ENCODE measurements at places on chromosomes 1 and 21.

DNA sequence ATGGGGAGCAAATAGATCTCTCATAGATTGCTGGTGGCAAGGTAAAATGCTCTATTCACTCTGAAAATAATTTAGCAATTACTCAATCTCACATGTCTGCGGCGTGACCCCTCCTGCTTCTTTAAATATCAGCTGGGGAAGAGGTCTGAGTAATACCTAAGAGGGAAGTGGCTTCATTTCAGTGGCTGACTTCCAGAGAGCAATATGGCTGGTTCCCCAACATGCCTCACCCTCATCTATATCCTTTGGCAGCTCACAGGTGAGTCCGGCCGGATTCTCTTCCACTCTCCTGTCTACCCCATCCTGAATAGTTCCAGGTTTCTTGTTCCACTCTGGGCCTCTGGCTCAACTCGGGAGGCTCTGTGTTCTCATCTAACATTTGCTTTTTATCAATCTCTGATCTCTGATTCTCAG lies at the start of gene SLAMF7:
SLAMF7 (plus strand) TSS at position 150 of the 414 bp plus-strand sequence; CDS start at position 205, 55 bp downstream.
- DNase-seq, result peak; percentile 59

- DNase-seq, result no peak
Measured at GRCh38 chr1:54548389-54549044, 489 bp downstream of the ACOT11 start.

GRCh38 chr1:58434607-58435006 lies 111.9 kb downstream of the OMA1 start:
- no peak for DNase-seq

- DNase-seq, result no peak
Measured at GRCh38 chr1:13826591-13826990, 126.6 kb downstream of the PRDM2 start.

GRCh38 chr1:203426870-203427269 lies 48.7 kb upstream of the PRELP start:
- no peak for DNase-seq

DNA sequence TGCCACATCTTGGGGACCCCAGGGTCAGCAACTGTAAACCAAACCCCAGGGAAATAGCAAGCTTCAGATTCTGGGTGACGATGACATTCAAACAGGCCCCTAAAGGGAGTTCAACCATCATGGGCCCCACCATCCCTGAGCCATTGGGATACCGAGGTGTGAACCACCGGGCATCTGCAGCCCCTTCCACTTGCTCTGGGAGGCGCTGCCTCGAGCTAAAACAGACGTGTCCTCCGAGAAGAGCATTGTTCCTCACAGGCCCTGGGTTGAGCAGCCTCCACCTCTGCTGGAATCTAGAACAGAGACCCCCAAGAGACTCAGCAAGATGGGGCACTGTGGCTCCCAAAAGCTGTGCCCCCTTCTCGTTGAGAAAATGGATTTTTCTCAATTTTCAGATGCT lies 19.0 kb upstream of the EFHD2 start:
- no peak for DNase-seq

GRCh38 chr1:41385398-41386195 lies 24.4 kb downstream of the FOXO6 start:
- DNase-seq, result no peak

- DNase-seq, result no peak
Measured at GRCh38 chr21:16070207-16070651, 340.4 kb downstream of the USP25 start.

- no peak for DNase-seq
Measured at GRCh38 chr1:184813528-184814089, 59.0 kb upstream of the EDEM3 start.

DNA sequence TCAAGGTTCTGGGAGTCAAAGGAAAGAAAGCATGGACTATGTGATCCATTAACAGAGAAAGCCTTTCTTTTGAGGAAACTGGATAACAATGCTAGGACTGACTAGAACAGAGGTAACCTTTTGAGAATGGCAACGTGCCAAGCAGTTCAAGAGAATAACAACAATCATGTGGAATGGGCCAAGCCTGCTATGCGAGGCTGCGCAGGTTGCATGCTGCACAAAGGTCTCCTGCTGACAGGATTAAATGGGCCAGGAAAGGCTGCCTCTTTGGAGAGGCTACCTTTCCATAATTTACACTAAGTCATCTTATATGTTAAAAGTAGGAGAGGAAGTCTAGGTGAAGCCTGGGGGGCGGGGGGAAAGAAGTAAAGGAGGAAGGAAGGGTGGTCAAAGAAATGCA lies 5.8 kb downstream of the PCNX2 start:
- DNase-seq, result no peak

GRCh38 chr1:239558559-239558958 lies 172.2 kb downstream of the CHRM3 start:
- DNase-seq, result no peak

- DNase-seq, result no peak
Measured at GRCh38 chr1:153375511-153375910, at the start of gene S100A12. Gene S100A12, minus strand, starts transcription at chr1:153375621. Its CDS starts 1,029 bp downstream, at chr1:153374592.

DNA sequence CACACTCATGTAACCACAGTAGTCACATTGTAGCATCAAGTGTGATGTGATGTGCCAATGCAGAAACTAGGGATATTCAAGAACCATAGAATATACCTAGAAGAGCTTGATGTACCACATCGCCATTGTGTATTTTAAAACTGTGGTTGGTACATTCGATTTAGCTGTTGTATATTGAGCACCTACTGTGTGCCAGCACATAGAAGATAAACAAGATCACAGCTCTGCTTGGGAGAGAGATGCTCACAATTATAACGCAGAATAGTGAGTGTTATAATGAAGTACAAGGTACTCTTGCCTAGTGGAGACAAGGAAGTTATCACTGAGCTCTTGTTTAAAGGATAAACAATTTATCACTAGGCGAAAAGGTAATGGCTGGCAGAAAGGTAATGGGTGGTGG lies 4.7 kb downstream of the BTF3L4 start:
- no peak for DNase-seq

DNA sequence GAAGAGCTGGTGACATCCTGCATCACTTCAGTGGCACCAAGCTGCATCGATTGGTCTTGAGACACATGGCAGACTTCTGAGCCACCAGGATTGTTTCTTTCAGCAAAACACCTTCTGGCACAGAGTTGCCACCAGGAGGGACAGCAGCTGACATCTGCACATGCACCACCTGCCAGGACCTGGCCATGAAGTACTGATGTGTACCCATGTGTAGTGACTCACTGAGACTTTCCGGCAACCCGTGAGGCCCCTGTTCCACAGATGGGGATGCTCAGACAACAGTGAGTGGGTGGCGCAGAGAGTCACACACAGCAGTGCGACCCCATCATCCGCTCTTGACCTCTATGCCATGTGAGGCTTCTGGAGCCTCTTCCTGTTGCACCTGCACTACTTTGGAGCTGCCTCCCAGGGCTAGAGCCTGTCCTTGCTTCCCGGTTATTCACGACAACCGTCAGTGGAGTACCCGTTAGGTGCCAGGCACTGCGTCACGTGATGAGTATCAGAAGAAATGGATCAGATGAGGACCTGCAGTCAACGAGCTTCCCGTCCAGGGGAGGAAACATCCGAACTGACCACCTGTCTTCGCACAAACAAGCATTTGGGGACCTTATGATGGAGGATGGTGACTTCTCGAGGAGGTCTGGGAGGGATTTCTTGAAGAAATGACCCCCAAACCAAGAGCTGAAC lies 80.5 kb upstream of the VAMP3 start:
- DNase-seq, result no peak

- no peak for DNase-seq
Measured at GRCh38 chr1:46133781-46134350, 1.4 kb upstream of the PIK3R3 start.

GRCh38 chr1:19063122-19063521 lies 106.6 kb upstream of the IFFO2 start:
- no peak for DNase-seq

- no peak for DNase-seq
Measured at GRCh38 chr21:38956856-38957571, 151.3 kb downstream of the ETS2 start.

DNA sequence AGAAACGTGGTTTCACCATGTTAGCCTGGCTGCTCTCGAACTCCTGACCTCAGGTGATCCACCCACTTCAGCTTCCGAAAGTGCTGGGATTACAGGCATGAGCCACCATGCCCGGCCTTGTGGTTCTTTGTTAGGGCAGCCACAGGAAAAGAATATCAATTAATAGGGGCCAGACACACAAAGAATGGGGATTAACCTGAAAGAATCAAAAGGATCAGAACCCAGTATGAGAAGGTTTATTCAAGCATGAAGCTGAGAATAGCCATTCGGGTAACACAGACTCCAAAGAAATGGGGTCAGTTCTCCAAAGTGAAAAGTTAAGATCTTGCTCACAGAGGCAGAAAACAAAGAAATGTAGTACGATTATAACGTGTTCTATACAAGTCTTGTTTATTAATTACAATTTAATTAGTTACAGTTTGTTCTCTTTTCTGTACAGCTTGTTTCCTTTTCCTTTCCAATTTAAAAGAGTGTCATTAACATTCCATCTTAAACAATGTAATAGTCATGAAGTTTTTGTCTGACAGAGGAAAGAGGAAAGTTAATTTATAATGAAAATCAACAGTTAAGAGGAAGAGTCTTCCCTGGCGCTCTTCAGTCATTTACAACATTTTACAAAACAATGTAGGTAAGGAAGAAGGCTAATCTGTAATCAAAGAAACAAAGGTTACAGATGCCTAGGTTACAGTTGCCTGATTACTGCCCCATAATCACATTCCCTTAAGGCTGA lies 51.3 kb upstream of the SLC45A1 start:
- no peak for DNase-seq

DNA sequence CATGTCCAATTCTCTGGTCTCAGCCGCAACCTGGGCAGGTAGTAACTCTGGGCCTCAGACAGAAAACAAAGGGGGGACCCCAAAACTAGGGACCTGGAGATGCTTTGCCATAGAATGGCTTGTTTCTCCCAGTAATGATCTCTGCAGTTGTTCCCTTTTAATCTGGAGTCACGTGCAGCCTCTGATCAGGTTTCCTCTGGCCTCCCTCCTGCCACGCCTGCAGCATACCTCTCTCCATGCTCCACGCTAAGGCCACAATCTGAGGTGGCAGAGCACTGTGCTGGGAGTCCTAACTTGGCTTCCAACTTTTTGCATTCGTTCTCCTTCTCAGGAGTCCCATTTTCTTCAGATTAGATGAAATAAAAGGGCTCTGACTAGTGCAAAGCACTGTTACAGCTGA lies 1.9 kb downstream of the PABPC4 start:
- DNase-seq, result no peak

DNA sequence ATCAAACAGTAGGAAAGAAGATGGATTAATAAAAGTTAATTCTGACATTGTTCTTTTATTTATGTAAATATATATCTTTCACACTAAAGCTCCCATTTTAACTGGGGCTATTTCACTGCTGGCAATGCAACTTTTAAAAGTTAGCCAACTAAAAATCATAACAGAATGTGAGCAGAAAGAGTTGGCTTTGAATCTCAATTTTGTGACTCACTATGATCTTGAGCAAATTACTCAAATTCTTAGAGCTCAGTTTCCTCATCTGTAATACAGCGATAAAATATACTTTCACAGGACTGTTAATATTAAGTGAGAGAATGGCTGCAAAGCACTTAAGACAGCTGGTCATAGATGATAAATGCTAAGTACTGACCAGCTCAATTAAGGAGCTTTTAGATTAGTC lies 10.8 kb downstream of the EFCAB14 start:
- no peak for DNase-seq

DNA sequence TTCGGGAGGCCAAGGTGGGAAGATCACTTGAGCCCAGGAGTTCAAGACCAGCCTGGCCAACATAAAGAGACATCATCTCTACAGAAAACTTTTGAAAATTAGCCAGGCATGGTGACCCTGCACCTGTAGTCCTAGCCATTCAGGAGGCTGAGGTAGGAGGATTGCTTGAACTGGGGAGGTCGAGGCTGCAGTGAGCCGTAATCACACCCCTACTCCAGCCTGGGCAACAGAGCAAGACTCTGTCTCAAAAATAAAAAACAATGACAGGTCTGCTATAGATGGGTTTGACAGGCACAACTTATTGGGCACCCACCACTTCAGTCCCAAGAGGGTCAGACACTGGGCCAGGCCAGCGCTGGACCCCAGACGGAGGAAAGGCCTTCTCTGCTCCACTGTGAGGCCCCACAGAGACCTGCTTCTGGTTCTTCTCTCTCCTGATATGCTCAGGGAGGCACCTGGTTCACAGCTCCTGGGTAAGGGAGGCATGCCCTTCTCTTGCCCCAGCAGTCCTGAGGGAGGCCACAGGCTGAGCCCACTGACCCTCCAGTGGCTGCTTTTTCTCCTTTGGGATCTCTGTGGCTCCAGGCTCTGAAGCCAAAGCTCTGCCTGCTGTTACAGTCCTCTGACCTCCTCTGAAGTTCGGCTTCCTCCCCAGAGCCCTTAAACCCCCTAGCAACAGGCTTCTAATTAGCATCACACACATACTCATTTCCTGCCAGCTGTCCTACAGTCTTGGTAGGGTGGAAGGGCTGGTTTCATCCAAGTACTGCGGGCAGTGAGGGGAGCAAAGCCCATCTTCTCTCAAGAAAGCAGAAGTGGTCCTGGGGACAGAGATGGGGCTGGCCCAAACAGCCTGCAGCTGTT lies 14.4 kb downstream of the S100A16 start:
- peak; percentile 26 for DNase-seq

DNA sequence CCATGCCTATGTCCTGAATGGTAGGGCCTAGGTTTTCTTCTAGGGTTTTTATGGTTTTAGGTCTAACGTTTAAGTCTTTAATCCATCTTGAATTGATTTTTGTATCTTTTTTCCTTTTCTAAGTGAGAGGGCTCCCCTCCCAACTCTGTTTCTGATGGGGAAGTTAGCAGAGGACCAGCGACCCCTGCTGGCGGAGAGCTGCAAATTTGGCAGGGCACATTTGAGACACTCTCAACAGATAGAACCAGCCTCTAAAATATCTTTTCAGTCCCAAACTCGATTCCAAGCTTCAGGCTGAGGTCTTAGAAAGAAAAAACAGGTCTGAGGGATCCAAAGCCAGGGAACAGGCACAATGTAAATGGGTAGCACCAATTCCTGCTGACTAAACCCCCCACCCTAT lies 32.5 kb downstream of the LRRC3 start:
- DNase-seq, result peak; percentile 27

DNA sequence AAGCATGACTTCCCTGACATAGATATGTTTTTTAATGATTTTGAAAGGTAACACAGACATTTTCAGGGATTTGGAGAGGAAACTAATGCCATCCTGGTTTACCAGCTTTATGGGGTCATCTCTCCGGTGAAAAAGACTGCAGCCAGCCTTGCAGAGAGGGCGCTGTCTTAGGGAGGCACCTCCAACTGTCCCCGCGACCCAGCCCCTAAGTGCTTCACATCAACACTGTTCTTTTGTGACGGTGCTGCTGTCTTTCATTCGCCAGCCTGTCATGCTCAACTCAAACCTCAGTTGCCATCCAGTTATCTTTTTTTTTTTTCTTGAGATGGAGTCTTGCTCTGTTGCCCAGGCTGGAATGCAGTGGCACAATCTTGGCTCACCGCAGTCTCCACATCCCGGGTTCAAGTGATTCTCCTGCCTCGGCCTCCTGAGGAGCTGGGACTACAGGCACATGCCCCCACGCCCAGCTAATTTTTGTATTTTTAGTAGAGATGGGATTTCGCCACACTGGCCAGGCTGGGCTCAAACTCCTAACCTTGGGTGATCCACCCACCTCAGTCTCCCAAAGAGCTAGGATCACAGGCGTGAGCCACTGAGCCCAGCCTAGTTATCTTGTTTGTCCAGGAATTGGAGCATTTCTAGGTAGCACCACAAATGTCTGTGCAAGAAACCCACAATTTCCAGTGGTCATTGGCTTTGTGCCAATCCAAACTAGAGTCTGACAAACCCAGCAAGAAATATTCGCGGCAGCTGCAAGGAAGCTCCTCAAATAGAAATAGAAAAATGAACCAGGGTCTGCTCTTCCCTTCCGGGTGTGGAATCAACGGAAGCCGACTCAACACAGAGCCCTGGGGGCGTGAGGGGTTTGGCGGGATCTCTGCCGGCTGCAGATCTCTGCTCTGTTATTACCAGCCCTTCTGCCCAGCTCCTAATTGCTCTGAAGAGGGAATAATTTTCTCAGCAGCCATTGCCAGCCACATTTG lies 24.2 kb downstream of the PDE9A start:
- DNase-seq, result no peak
